ENCODE measurements at places on chromosomes 3 and 15. TPM values are rescaled to one million over a fixed set of nuclear protein-coding genes. Genes with fewer than 3 reads are reported as not detected.

DNA sequence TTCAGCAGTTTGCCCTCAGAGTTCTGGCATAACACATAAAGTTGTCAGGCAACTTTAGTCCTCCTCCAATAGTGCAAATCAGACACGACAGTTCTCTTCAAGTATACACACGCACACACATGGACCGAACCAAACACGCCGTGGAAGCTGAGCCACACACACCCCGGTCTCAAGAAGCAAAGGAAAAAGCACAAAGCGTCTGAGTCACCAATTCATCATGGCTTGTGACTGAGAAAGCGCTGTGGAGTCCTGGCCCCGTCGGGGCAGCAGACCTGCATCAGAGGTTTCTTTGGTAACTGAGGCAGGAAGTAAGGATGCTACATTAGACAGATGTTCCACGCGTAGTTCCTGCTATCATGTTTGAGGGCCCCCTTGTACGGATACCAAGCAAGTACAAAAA lies 85.7 kb downstream of the VGLL4 start:
- DNase-seq: no peak
- no peaks in the 10 kb centered on the region for H3K36me3 ChIP-seq
- no peaks in the 10 kb centered on the region for H3K27me3 ChIP-seq
- H3K27ac ChIP-seq: no peak overlapping the region

DNA sequence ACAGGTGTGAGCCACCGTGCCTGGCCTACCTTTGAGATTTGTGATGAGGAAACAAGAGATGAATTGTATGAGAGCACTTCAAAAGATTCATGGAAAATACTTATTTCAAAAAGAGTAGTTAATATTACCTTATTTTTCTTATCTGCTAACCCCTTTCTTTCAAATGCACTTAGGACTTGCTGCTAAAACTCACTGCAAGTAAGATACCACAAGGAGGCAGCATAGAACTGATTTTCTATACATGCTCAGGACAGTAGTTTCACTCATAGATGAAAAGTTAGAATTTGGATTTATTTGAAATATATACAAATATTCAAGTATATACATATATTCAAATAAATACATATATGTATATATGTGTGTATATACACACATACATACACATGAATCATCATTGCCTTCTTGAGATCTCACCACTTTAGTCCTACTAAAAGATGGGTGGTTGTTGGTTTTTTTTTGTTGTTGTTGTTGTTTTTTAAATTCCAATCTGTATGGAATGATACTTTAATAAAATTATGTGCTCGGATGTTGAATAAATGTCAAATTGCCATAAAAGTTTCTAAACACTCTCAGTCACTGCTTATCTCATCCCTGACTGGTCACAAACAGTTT lies 2.4 kb downstream of the CCNDBP1 start:
- no peak overlapping the region for H3K27ac ChIP-seq
- no peaks in the 10 kb centered on the region for H3K27me3 ChIP-seq
- H3K36me3 ChIP-seq: no peaks in the 10 kb centered on the region

DNA sequence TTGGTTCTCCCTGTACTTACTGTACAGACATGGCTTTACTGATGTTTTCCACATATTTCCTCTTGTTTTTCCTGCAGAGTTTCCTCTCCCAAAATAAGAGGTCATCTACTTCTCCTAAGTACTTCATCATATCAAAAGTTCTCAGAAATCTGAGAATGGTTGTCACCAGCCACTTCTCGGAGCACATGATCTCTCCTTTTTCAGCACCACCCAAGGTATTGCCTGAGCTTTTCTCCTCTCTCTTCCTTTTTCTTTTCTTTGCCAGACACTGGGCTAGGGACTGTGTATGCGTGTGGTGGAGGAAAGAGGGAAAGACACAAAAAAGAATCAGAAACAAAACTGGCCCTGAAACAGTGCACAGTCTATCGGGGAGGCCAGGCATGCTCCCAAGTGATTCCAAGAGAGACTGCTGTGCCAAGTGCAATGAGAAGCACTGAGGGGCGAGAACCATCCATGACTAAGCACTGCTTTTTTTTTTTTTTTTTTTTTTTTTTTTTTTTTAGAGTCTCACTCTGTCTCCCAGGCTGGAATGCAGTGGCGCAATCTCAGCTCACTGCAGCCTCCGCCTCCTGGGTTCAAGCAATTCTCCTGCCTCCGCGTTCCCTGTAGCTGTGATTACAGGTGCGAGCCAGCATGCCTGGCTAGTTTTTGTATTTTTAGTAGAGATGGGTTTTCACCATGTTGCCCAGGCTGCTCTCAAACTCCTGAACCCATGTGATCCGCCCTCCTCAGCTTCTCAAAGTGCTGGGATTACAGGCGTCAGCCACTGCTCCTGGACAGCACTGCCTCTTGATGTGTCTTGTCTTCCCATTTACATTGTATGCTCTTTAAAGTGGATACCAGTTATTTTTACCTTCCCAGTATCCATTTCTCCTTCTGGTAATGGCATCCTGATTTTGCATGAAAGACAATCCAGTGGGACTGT lies 194.0 kb upstream of the FEZF2 start:
- no peaks in the 10 kb centered on the region for H3K27me3 ChIP-seq
- H3K27ac ChIP-seq: no peak overlapping the region
- no peaks in the 10 kb centered on the region for H3K36me3 ChIP-seq
- DNase-seq: no peak
- H3K4me3 ChIP-seq: no peak overlapping the region
- H3K4me1 ChIP-seq: no peaks in the 10 kb centered on the region

GRCh38 chr3:137294839-137295238 lies 337.1 kb downstream of the IL20RB start:
- H3K27me3 ChIP-seq: no peaks in the 10 kb centered on the region
- H3K27ac ChIP-seq: no peak overlapping the region
- no peak for DNase-seq
- H3K36me3 ChIP-seq: no peaks in the 10 kb centered on the region
- H3K4me1 ChIP-seq: no peaks in the 10 kb centered on the region
- no peak overlapping the region for H3K4me3 ChIP-seq

- DNase-seq: no peak
- no peaks in the 10 kb centered on the region for H3K36me3 ChIP-seq
- no peak overlapping the region for H3K4me3 ChIP-seq
- H3K27me3 ChIP-seq: no peaks in the 10 kb centered on the region
- H3K4me1 ChIP-seq: no peaks in the 10 kb centered on the region
- H3K27ac ChIP-seq: no peak overlapping the region
Observed at GRCh38 chr15:98881526-98882520, 125.8 kb downstream of the PGPEP1L start.

DNA sequence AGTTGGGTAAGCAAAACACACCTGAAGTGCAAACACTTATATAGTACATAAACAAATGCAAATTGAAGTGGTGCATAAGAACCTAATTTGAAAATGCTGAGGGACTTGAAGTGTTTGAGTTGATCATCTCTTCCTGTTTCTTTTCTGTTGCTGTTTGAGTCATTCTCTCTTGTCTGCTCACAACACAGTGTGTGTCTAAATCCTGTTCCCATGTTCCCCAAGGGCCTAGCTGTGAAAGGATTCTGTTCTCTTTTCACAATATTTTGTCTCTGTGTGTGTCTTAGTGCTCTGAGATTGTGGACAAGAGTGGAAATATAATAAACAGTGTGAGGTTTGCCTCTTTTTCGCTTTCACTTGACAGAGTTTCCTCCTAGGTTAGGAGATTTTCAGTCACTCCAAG lies 6.1 kb downstream of the CD96 start:
- no peaks in the 10 kb centered on the region for H3K36me3 ChIP-seq
- peak overlapping the region; percentile 62 for H3K27ac ChIP-seq
- H3K27me3 ChIP-seq: no peaks in the 10 kb centered on the region
- no peaks in the 10 kb centered on the region for H3K4me1 ChIP-seq
- no peak overlapping the region for H3K4me3 ChIP-seq

The LTK gene
- total RNA-seq: 26.3 TPM

The AADACL2 gene
- total RNA-seq: 1.3 TPM

All from Peyer's patch (tissue), 4 donors.